Right renal pelvis (tissue), 4 donors: ENCODE measurements at places on chromosomes 11 and 22. TPM values are rescaled to one million over a fixed set of nuclear protein-coding genes. Genes with fewer than 3 reads are reported as not detected.

Gene C11orf86
- not detected for polyA plus RNA-seq

Gene INS
- not detected for polyA plus RNA-seq

DNA sequence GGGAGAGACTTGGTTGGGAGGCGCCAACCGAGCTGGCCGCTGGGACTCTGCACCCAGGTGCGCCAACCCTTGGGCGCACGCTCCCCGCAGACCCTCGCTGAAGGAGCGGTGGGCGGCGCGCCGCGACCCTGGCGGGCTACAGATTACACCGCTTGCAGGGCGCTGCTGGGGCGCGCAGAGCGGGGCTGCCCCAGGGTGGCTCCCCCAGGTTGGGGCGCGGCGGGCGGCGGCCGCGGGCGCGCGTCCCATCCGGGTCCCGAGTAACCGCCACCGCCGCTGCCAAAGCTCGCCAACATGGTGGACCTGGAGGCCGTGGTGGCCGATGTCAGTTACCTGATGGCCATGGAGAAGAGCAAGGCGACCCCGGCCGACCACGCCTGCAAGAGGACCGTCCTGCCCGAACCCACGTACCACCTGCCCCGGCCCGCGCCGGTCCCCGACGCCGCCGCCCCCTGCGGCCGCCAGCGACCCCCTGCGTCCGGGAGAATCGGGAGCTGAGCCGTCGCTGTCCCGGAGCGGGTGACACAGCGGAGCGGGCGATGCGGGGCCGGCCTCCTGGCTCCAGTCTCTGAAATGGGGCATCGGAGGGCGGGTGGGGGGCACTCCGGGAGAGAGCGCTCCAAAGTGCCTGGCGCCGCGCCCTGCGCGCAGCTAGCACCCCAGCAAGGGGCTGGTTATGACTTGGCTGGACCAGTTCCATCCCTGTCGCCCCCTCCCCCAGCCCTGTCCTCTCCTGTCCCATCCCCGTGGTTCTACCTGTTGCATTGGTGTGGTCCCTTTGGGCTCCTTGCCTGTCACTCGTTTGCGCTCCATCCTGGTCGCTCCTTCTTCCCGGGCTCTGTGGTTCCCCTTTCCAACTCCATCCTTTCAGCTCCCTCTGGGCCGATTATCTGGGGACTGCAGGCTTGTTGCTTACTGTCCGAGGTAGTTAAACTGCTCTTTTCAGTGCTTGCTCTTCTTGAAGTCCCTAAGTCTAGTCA lies 143.3 kb upstream of the GRK3 start:
- no peak for DNase-seq

DNA sequence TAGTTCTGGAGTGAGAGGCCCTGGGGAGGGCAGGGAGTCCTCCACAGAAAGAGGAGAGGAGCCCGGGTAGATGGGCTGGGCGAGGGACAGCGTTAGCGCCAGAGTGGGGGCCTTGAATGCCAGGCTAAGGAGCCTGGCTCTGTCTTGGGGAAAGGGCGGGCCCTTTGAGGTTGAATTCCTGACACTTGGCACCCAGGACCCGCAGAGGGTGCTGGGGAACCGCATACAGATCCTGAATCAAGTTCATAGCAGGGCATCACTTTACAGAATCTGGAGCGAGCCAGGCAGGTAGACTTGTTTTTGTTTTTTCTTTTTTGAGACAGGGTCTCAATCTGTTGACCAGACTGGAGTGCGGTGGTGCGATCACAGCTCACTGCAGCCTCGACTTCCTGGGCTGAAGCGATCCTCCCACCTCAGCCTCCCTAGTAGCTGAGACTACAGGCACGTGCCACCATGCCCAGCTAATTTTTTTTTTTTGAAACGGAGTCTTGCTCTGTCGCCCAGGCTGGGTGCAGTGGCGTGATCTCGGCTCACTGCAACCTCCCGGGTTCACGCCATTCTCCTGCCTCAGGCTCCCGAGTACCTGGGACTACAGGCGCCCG lies 6.1 kb downstream of the CARNS1 start:
- DNase-seq: no peak

GRCh38 chr11:67274768-67275605 lies 8.7 kb downstream of the GRK2 start:
- DNase-seq: no peak

- no peak for DNase-seq
Observed at GRCh38 chr11:91261513-91261912, 963.1 kb upstream of the FAT3 start.

Gene KRTAP5-2
- polyA plus RNA-seq: 0.19 TPM

DNA sequence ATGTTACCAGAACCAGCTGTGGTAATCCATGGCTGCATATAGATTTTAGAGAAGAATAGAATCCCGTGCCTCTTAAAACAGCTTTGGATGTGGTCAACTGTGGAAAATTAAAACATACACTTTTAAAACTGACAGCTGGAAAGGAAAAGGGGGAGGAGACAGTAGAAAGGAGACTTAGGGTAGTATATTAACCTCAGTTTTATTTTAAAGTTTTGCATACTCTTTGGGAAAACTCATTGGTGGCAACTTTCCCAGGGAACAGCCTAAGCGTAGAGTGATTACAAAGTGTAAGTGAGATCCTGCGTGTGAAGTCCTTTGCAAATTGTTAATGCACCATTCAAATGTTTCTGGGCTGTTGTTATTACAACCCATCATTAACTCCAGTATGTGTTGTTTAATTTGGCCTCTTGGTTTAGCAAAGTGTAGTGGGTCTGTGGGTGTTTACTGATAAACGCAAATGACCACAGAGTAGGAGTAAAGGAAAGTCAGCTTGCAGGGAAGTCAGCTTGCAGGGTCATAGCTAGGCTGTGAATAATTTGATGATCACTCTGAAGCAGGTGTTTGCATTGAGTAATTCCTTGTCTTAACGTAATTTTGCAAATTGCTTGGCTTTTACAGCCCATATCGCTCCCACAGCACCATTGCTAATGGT lies 88.0 kb upstream of the DBX1 start:
- no peak for DNase-seq

DNA sequence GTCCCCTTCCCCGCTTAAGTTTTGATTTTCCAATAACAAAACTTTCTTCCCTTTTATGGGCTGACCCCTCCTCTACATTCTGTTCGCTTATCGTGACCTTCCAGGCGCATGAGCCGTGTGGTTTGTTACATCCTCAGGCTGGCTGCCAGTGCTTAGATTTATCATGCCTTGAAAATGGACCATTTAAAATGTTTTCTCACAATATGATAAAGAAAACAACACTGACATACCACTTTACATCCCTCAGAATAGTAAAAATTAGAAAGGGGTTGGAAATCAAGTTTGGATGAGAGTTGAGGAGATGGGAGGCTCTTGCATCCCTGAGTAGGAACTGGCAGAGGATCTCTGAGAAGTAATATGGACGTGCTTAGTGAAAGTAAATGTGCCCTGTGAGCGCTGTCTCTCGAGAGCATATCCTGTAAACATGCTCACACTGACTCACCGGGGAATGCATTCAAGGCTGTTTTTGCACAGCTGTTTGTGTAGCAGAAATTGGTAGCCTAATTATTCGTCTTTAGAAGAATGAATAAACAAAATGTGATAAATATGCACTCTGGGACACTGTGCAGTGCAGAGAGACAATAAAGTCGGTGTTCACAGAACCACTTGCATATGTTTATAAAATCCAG lies 17.1 kb upstream of the TOLLIP start:
- DNase-seq: no peak

GRCh38 chr11:106304274-106304673 lies 226.8 kb downstream of the AASDHPPT start:
- DNase-seq: no peak

Gene PGA5
- 0.18 TPM for polyA plus RNA-seq

Gene INPP5J
- polyA plus RNA-seq: 4.3 TPM

Gene SCARF2
- 16.3 TPM for polyA plus RNA-seq

Gene TSPAN32
- 2.0 TPM for polyA plus RNA-seq

Gene PGR
- 0.05 TPM for polyA plus RNA-seq
